ENCODE measurements at places on chromosomes 1 and 21.

DNA sequence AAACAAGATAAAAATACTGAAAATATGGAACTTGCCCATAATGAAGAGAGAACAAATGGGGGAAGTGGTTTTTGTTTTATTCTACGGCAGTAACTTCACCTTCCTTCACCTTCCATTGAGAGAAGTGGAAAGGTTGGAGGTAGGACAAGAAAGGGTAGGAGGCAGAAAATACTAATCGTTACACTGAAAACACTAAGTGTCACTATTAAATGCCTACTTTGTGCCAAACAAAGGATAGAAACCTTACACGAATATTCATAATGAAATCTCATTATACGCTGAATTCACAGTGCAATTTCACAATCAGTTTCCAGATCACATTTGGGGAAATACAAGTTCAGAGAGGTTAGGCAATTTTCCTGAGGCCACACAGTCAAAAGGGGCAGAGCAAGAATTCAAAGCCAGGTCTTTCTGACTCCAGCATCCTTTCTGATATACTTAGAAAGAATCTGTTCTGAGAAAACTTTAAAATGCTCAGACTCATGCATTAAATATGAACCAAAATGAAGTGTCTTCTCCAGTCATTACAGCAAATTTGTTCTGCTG is 3.0 kb downstream of the TIAM1 start:
- DNase-seq: no peak

DNA sequence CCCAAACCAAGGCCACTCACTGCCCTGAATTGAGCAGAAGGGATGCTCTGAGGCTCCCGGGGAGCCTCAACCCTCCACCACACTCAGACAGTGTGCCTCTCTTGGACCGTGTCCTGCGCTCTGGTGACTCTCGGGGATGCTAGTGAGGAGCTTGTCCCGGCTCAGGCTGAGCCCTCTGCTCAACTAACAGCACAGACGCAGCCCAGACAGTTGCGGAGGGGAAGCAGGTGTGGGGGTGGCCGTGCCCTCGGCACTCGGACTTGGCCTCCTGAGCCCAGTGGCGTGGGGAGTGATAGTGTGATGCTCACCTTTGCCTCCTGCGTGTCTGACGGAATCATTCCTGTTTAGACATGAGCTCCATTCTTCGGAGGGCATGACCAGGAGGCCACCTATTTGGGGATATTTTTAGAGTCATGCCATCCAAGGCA is 15.4 kb upstream of the SLC19A1 start:
- DNase-seq: no peak

DNA sequence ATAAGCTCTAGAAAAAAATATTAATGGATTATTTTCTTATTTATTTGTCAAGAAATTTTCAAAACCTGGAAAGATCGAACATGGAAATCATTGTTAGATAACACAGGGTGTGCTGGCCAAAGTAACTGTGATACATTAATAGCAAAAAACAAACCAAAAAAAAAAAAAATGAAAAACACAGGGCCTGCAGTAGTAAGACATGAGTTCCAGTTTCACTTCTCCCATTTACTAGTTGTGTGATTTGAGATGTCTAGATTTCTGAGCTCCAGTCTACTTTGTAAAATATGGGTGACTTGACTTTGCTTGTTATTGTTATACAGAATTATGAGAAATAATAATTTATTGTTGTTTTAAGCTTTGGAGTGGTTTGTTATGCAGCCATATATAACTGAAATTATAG is 13.6 kb downstream of the FAM177B start:
- no peak for DNase-seq

DNA sequence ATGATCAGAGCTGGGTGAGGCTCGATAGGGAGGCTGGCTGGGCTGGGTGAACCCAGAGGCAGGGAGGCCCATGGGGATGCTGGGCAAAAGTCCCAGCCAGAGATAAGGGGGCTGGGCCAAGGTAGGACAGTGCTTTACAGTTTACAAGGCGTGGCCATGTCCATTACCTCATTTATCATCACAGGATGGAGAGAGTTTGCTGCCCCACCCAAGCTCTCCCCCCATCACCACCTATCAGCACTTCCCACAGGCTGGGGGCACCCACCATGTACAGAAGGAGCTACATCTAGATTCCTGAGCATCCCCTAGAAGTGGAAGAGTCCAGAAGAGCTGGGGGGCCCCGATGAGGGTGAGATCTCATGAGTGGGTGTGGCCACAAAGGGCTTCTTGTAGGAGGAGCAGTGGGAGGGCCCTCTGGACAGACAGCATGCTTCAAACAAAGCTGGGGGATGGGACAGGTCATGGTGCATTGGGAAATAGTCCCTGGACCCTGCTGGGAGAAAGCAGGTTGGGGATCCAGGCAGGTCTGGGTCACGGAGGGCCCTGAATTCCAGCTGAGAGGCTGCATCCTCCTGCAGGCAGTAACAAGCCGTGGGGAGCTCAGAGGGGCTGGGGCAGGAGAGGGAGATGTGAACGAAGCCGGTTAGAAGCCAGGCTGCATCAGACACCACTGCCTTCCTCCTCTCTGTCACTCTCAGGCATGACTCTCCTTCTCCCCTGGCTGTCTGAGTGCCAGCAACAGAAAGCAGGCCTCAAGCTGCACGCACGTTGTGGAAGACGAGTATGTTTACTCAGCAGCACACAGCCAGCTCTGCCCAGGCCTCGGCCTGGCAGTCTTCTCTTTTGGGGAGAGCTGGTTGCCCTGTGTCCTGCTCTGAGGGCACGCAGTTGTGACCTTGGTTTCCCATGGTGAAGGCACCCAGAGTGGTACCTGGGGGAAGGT is 202.3 kb downstream of the HIVEP3 start:
- no peak for DNase-seq

DNA sequence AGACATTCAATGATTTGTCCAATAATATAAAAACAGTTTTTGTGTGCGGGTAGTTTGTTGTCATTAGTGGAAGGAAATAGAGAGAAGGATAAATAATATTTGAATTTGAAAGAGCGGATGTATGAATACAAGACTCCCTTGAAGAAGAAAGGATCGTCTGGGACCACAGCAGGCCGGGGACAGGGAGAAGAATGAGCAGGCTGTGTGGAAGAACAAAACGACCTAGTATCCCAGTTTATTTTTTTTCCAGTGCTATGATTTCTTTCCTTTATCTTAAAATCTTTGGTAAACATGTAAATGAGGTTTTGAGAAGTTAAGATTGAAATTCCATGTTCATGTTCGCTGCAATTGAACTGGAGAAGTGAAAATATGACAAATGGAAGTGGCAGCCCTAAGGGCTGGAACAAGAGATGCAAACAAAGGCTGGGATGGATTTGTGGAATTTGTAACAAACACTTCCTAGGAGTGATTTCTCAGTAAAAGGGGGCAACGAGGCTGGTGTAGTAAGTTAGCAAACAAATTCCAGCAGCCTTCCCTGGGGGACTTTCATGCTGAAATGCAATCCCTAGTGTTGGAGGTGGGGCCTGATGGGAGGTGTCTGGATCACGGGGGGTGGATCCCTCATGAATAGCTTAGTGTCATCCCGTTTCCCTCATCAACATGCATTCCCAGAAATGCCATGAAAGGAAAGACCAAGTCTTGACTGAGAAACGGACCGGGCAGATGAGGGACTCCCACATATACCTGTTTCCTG is 10.2 kb upstream of the IFI16 start:
- DNase-seq: no peak

GRCh38 chr21:34072145-34073031 is 990 bp upstream of the MRPS6 start:
- no peak for DNase-seq

DNA sequence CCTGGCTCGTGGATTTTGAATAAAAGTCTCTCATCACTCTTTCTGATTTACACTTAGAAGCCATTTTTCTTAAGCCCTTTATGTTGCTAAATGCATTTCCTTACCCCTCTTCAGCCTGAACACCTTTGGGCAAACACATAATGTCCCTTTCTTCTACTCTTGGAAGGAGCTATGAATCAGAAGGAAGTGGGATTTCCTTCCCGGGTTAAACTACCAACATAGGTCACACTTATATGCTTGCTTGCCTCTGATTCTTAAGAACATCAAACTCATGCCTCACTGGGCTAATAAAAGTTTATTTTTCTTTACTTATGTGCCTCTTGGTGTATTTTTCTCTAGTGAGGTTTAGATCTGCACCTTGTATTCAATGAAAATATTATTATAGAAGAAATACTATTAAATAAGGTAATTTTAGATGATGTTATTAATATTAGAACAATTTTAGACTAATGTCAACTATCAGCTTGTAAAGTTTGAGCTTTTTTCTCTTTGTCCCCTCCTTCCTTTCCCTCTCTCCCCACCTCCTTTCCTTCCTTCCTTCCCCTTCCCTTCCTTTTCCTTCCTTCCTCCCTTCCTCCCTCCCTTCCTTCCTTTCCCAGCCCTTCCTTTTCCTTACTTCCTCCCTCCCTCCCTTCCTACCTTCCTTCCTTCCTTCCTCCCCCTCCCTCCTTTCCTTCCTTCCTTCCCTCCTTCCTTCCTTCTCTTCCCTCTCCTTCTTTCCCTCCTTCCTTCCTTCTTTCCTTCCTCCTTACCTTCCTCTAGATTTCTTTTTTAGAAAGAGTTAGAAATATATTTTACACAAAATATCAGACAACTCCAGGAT is 66.5 kb upstream of the KCNJ6 start:
- no peak for DNase-seq

DNA sequence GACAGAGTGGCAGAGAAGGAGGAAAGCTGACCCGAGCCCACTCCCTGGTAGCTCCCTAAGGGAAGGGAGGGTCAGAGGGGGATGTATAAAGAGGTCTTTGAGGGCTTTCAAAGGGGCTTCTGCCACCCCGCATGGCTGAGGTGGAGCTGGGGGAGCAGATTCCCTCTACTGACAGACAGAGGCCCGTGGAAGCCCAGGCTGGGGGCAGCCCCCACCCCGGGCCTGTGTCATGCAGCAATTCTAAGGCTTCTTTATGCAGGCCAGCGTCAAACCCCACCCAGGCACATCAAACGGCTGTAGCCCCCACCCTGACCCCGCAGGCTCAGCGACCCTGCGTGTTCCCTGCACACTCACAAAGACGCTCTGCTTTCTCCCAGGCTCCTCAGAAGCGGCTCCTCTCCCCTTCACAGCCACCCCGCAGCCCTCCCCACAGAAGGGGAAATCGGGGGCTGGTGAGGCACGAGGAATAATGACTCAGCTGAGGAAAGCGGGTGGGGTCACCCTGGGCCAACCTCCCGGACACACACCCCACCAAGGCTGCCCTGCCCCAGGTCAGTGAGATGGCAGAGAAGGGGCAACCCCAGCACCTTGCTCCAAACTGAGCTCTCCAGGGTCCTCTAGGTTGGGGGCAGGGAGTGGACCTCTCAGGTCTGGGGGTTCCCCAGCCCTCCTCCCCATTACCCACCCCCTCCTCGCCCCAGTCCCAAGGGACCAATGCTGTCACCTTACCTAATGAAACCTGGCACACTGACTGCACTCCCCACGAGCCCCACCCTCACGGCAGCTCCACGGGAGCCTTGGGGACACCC is 10.8 kb downstream of the SLC45A3 start:
- no peak for DNase-seq

GRCh38 chr1:155513300-155513916 is 49.2 kb downstream of the ASH1L start:
- no peak for DNase-seq

DNA sequence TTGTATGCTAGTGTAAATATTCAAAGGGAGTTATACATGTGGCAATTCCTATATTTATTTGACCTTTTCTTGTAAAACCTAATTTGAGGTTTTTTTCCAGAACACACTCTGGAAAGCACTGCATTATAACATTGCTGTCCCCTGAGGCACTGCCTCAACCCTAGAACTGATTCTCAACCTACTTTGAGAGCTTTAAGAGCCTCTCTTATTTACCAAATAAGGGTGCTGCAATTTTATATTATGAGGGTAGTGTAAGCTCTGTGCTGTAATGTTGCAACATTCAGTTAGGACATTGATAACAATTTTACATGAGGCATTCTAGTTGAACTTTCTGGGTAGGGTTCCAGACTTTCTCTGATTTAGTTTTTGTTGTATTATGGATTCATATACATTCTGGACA is 302.2 kb upstream of the DEPDC1 start:
- DNase-seq: no peak

GRCh38 chr1:22995774-22996173 is 19.9 kb downstream of the TEX46 start:
- no peak for DNase-seq

GRCh38 chr1:116418091-116418830 is 45.2 kb downstream of the ATP1A1 start:
- DNase-seq: peak; percentile 57

GRCh38 chr1:27623327-27624212 is 11.4 kb downstream of the FGR start:
- no peak for DNase-seq

- no peak for DNase-seq
These were observed 122.3 kb downstream of the TNFSF18 start for GRCh38 chr1:172928412-172928811.

DNA sequence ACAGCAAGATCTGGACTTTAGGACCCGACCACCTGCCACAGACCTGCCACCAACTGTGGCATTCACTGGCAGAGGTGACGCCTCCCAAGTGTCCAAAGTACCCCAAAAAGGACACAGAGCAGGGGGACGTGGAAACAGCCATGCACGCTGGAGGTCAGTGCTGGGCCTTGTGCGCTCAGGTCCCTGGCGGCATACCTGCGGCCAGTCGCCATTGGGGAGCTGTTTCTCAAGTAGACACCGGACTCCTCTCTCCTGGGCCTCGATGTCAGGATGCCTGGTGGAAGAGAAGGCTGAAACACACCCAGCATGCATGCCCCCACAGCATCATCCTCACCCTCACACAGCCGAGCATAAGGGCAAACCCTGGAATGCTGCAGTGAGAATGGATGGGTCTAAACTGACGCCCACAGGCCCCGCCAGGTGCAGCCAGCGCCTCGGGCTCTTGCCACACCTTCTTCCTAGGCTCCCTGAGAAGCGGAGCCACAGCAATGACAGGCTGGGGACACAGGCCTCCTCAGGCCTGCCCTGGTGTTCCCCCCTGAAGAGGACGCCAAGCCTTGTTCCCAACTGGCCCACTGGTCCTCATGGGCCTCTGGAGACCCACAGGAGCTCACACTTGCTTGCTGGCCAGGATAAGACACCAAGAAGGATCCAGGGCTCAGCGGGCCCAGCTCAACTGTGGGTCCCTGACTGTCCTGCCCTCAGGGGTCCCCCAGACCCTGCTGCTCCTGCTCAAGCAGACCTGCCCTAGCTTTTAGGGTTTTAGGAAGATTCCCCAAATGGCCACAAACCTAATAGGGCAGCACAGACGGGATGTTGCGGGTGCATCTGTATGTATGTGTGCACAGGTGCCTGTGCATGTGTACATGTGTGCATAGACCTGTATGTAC is 7.7 kb upstream of the SPATC1L start:
- DNase-seq: no peak

DNA sequence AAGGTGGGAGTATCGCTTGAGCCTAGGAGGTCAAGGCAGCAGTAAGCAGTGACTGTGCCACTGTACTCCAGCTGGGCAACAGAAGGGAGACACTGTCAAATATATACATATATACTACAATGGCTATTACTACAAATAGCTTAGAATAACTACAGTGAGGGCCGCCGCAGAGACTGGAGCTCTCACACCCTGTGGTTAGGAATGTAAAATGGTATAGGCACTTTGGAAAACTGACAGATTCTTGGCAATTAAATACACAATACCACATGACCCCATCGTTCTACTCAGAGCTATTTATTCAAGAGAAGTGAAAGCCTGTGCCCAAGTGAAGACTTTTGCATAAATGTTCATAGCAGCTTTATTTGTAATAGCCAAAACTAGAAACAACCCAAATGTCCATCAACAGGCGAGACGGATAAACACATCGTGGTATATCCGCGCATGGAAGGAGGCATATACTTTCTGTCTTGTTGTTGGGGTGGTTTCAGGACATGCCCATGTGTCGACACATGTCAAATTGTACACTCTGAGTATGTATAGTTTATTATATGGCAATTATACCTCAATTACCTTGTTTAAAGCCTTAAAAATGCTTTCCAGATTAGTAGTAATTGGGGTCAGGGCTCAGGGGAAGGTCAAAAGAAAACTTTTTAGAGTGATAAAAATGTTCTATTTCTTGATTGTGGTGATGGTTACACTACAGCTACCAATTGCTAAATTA is 123.4 kb downstream of the RIPK4 start:
- DNase-seq: no peak

All from NCI-H748 treated with DMSO at 0.1 percent for 48 hours (cell line).